ENCODE measurements at places on chromosomes 12 and 14.

DNA sequence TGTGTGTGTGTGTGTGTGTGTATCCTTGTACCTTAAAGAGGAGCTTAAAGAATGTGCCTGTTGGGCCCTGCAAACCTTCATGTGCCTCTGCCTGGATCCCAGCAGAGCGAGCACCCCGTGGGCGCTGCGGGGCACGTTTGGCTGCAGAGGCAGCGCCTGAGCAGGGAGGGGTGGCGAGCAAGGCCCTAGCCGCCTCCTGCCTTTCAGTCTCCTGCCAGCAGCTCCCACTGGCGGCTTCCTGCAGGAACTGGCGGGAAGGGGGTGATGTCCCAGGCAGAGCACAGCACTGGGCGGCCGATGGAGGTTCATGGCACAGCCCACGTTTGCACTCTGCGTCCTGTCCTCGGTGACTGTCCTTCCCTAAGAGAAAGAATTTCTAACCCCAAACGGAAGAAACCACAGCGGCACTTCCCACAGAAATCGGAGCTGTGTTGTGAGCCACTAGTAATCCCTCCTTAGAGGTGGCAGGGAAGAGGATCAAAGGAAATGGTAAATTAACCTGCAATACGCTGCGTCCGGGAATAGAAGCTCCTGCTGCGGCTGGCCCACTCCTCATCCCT lies 19.8 kb downstream of the ZBTB42 start:
- no peak for DNase-seq

DNA sequence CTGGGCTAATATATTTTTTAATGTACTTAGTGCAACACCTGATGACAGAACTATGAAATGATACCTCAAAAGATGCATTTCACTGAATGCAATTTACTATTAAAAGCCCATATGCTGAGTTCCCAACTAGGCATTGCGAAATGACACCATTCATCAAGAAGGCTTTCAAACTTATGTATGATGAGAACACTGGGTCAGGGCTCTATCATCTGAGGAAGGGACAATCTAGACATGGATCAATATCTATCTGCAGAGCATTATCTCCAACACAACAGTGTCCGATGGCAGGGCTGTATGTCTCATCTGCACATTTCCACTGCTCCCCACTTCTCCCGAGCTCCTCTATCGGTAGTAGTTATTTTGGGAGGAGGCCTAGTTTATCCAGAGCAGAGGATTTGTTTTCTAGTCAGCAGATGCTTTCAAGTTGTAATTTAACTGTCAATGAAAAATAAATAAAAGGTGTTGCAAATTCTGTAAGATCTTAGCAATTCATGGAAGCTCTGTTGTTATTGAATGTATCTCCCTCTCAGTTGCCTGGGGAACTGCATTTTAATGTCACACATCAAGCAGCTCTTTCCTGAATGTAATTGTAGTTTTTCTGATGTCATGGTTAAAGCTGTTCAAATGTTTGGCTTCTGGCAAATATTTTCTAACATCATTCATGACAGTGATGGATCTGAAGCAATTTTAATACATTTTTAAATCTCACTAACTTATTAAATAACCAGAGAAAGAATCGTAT lies 7.4 kb upstream of the GCH1 start:
- DNase-seq = no peak

GRCh38 chr14:50230401-50230700 lies 1.0 kb downstream of the SOS2 start:
- DNase-seq = peak; percentile 11

GRCh38 chr12:46492471-46493085 lies 120.0 kb upstream of the SLC38A2 start:
- DNase-seq = no peak

DNA sequence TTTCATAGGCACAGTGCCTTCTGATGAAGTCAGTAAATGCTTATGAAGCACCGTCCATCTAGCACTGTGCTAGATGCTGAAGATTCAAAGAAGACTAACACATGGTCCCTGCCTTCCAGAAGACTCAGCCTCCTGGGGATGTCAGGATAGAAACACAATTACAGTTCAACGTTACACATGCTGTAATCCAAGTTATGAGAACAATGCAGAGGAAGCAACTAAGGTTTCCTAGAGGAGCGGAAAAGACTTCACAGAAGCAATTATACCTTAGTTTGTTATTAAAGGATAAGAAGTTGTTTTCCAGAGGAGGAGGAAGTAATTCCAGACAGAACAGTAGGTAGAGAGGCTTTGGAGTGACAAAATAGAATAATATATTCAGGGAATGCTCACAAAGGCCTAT lies 66.9 kb upstream of the FGD4 start:
- DNase-seq = no peak

DNA sequence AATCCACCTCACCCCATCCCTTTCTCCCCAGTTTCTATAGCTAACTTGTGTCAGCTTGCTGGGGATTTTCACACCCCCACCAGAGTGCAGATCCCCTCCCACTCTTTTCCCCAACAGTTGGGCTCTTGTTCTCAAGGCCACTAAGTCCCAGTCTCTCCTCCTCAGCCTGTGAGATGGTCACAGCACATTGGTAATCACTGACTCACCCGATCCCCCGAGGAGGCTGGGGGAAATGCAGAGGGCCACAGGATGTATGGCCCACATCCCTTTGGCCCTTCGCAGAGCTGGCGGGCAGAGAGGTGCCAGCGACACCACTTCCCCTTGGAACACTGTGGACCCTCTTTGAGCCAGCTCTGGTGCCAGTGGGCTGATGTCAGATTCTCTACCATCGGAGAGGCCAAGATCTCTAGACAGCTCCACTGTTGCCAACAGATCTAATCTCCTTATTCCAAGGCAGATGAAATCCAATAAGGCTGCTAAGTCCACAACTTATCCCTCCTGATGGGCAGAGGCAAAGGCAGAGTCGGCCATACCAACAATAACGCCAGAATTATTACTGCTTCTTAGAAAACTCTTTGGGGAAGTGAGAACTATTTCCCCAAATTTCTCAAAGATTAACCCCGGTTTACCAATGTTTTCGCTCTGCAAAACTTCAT lies 1.6 kb downstream of the FMNL3 start:
- DNase-seq = no peak

DNA sequence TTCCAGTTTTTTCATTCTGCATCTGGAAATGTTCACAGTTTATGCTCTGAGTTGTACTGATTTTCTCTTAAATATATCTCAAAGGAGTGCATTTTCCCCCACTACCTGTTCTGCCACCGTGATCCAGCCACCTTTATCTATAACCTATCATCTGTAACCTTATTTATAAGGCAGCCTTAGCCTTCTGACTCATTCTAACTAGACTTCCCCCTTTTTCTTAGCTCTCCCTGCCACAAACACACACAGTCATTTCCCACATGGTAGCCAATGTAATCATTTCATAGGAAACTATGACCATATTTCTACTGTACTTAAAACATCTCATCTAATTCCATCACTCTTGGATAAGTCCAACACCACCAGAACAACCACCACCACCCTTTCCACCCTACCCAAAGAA lies 10.8 kb upstream of the GYS2 start:
- DNase-seq = no peak

Data from Jurkat, Clone E6-1 (cell line).